H4 (cell line): ENCODE measurements at places on chromosomes 4 and X. TPM values are rescaled to one million over a fixed set of nuclear protein-coding genes. Genes with fewer than 3 reads are reported as not detected.

DNA sequence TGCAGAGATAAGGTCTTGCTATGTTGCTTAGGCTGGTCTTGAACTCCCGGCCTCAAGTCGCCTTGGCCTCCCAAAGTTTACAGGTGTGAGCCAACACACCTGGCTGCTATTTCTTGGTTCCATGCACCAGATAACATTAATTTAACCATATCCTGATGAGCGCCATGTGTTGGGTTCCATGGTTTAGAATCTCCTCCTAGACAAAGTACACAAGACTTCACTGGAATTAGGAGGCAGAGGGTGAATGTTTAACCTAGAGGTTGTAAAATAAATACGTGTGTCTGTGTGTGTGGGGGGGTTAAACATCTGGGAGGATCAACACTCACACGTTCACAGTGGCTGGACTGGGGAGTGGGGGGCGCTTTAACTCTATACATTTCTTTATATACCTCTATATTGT, 32.4 kb upstream of the SORCS2 start:
- DNase-seq: no peak

Gene ZDHHC15
- total RNA-seq: 0.27 and 1.4 TPM in 2 replicates

DNA sequence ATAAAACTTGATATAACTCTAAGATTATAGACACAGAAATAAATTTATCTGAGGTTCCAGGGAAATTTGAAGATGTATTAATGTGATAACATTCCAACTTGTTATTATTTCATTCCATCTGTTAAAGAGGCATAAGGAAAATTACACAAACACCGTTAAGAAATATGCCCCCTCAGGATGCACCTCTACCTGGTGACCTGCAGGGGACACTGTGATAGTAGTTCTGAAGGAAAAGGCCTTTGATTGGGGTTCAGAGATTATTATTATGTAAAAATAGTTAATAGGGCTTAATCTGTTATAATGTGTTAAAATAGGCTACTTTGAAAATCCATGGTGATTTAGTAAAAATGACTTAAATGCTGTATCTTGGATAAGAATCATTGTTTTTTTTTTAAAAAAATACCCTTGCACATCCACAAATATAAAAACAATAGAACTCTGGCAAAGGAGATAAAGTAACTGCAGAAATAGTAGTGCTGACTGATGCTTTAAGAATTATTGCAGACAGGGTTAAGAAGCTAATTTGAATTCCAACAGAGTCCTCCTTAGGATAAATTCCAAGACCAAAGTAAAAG, 6.1 kb upstream of the ABRAXAS1 start:
- DNase-seq: no peak

Gene NCAPG
- 42.6 and 48.4 TPM in 2 replicates for total RNA-seq

- no peak for DNase-seq
These were observed 23.8 kb upstream of the KIAA0232 start for GRCh38 chr4:6758728-6759127.

DNA sequence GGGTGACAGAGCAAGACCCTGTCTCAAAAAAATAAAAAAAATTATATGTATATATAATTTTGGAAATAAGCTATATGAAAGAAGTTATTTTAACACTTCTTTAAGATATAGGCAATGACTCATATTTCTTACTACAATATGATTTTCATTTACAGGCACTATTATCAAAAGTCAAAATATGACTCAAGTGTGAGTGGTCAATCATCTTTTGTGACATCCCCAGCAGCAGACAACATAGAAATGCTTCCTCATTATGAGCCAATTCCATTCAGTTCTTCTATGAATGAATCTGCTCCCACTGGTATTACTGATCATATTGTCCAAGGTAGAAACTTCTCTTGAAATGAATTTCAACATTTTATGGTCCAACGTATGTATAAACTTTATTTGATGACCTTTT, 20.8 kb downstream of the OCIAD1 start:
- DNase-seq: no peak

DNA sequence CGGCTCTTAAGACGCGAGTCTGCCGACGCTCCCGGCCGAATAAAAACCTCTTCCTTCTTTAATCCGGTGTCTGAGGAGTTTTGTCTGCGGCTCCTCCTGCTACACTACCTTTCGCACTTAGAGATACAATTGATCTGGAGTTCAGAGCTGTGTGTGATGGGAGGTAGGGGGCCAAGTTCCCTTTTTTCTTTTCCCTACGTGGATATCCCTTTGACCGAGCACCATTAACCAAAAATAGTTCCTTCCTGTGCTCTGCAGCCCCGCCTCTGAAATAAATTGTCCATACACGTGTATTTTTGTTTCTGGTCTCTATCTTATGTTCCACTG, 555 bp upstream of the PGM2 start:
- DNase-seq: no peak

Gene GAGE12E
- total RNA-seq: not detected in 2 replicates

Gene NUDT10
- 11.6 and 14.6 TPM in 2 replicates for total RNA-seq

Gene SPATA4
- not detected in 2 replicates for total RNA-seq

Gene ASMT
- not detected in 2 replicates for total RNA-seq

DNA sequence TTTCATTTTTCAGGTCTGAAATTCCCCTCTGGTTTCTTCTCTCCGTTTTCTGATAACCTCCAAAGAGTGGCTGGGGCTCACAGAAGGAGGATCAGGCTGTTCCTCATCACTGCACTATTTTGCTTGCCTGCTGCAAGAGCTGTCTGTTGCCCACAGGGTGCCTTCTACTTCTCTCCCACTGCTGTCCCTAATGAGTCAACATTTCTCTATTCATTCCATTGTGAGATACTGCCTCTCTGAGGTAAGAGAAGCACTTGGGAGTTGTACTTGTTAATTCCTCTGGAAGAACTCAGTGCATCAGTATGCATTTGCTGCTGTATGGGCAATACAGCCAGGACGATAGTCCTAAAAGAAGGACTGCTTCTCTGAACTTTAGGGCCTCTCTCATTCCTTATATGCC, 34.8 kb downstream of the CT47B1 start:
- DNase-seq: no peak

Gene RADX
- 10.8 and 15.8 TPM in 2 replicates for total RNA-seq

DNA sequence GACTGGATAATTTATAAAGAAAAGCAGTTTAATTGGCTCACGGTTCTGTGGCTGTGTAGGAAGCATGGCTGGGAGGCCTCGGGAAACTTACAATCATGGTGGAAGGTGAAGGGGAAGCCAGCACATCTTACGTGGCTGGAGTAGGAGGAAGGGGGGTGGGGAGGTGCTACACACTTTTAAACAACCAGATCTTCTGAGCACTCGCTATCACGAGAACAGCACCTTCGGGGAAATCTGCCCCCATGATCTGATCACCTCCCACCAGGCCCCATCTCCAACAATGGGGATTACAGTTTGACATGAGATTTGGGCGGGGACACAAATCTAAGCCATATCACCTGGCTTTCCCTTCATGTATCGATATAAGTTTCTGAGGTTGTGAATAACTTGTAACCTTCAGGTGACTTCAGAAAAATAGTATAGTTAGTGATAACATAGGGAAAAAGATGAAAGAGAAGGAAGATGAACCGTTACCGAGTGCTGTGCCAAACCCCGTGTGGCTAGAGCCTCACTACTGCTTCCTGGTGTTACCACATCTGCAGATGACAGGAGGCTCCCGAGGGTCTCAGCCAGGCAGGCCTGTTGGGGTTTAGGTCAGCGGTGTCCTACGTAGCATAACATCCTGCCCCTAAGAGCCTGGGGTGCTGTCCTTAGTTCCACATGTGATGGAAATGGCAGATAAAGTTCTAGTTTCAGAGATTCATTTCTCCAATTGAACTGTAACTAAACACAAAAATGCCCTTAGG, 103.5 kb downstream of the TNIP2 start:
- DNase-seq: no peak

- DNase-seq: peak; percentile 24
These were observed 8.1 kb upstream of the LINC00632 start for GRCh38 chrX:140701480-140701879.

GRCh38 chr4:7506119-7506518, 71.4 kb upstream of the PSAPL1 start:
- no peak for DNase-seq

- no peak for DNase-seq
These were observed 3.2 kb downstream of the MAPK10 start for GRCh38 chr4:86356425-86357210.

- DNase-seq: no peak
These were observed 50.1 kb downstream of the C4orf51 start for GRCh38 chr4:145730026-145730425.

Gene EIF4E
- total RNA-seq: 232 and 242 TPM in 2 replicates

DNA sequence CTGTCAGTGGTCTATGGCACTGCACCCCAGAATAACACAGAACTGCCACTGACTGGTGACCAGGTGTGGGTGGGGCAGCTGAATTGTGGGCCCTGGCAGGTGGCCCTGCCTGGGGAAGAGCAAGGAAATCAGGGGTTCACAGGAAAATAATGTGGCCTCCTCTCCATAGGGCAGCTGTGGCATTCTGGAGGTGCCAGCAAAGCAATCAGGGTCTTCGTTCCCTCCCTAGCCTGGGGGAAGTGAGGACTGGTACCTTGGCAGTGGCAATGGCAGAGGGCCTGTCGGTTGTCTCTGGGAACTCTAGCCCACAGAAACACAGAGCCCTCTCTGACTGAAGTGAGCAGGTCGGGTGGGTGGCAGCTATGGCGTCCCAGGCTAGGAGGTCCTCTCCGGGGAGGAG, 223.0 kb downstream of the GRIA2 start:
- no peak for DNase-seq

Gene STARD8
- 2.7 and 3.1 TPM in 2 replicates for total RNA-seq

- DNase-seq: no peak
These were observed 89.5 kb downstream of the DIAPH2 start for GRCh38 chrX:96774116-96774515.

GRCh38 chrX:13120017-13120416, 75.6 kb upstream of the FAM9C start:
- no peak for DNase-seq

Gene RNF128
- total RNA-seq: not detected in 2 replicates

Gene WAS
- 0.10 and 0.16 TPM in 2 replicates for total RNA-seq

- peak; percentile 32 for DNase-seq
These were observed at the start of gene USP11 for GRCh38 chrX:47232803-47233332. USP11 (plus strand) TSS chrX:47233009; CDS start chrX:47233044, 35 bp downstream.

DNA sequence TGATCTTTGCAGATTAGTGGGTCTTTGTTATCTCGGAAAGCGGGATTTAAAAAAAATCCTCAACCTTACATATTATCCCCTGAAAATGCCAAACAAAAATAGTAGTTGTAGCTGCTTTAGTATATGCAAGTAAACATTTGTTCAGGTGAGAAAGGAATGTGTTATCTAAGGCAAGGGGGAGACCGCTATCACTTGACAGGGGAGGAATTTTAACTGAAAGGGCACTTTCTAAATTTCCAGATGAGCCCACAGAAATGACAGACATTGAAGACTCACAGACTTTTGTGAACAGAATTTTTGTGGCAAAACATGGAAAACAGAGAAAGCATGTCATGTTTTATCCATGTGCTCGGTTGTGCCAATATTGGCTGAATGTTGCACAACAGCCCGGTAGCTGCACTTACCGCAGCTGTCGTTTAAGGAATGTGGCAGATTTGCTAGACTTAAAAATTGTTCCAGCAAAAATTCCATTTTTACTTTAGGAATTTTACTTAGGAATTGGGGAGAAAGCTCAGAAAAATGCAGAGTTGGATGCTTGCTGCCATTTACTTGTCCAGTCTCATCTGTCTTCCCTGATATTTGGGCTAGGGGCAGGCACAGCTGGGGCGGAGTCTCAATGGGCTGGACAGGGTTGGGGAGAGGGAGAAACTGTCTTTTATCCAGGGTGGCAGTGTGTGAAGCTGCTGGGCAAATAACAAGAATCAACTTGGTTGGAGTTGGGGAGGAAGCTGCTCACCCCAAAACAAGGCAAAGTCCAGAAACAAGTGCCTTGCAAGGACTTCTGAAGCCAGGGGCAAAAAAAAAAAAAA, 94.6 kb upstream of the RPS6KA3 start:
- peak; percentile 23 for DNase-seq

Gene SPANXB1
- 2.2 and 4.1 TPM in 2 replicates for total RNA-seq

- DNase-seq: no peak
These were observed 57.7 kb downstream of the NEIL3 start for GRCh38 chr4:177367336-177367735.

Gene BEND2
- not detected in 2 replicates for total RNA-seq

GRCh38 chrX:73478961-73479360, 32.1 kb downstream of the CDX4 start:
- DNase-seq: no peak

DNA sequence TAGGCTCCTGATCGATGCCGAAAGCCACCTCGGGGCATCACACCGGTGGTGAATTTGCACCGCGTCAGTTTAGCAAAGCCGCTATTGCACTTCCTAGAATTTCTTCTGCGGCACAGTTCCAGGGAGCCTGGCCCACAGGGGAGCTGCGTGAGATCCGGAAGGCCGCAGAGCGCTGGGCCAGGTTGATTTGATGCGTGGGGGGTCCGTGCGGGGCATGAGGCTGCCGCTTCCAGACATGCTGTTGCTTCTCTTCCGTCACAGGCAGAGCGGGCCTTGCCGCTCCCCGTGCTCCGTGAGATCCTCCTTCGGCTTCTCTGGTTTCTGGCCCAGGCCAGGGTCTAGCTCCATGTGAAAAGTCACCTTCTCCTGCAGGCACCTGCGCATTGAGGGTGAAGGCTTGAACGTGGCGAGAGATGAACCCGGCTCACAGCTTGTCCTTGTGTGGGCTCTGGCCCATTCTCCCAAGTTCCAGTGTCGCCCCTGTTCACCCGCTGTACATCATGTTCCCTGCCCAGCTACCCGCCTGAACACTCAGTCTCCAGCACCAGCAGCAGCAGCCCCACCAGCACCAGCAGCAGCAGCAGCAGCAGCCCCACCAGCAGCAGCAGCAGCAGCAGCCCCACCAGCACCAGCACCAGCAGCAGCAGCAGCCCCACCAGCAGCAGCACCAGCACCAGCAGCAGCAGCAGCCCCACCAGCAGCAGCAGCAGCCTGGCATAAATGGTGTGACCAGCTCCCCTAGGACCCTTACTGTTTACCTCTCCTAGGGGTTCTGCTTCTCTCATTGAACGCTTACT, 131.2 kb downstream of the TRIML1 start:
- no peak for DNase-seq

- DNase-seq: no peak
These were observed 109.2 kb upstream of the FAT1 start for GRCh38 chr4:186832906-186833305.

DNA sequence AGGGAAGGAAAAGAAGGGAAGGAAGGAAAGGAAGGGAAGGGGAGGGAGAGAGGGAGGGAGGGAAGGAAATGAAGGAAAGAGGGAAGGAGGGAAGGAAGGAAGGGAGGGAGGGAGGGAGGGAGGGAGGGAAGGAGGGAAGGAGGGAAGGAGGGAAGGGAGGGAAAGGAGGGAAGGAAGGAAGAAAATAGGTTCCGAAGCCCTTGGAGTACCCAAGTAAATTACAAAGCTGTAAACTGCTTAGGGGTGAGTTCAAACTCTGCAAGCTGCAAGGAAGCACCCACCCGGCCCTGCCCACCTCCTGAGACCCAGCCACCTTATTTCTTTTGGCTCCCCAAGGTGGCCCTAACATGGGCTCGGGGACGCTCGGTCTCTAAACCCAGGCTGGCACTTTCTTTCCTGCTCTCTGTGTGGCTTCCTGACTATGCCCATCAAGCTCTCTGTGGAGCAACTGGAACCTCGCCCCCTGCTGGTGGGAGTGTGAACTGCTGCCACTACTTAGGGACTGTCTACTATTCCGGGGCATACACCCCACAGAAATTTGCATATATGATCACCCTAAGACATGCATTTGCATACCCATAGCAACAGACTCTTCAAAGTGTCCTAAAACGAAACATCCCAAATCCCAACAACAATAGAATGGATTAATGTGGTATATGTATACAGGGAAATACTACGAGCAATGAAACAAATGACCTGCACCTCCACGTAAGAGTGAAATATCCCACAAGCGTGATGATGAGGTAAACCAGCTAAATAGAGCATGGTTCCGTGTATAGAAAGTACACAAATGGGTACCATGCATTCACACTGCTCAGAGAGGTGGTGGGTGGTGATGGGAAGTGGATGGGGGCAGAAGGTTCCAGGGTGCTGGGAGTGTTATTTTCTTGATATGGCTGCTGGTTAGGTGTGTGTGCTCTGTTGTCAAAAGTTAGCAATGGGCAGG, 151.7 kb upstream of the TBL1X start:
- DNase-seq: peak; percentile 39

Gene L1CAM
- 7.9 and 9.7 TPM in 2 replicates for total RNA-seq
